ENCODE measurements at places on chromosomes 16 and 17.
A peak's percentile ranks its signal among the peaks of the same experiment; 100 is the strongest.

DNA sequence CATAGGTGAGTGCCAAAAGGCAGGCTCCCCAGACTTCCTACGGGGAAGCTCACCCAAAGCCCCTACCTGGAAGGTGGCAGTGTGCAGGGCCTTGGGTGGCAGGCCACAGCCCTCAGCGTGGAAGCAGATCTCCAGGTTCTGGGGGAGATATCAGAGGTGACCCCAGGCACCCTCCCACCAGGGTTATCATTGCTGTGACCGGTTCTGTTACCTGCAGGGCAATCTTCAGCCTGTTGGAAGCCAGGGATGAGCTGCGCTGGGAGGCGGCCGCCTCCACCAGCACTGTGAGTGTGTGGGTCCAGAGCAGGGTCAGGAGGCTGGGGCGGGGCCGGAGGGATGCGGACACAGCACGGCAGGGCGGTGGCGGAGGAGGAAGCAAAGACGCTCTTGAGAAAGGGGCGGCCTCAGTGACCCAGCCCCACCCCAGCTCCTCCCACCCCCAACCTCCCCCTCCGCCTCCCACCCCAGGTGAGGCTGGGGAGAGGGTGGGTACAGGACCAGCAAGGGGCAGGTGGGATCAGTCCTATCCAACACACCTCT, 13.1 kb downstream of the UNC13D start:
- no peak for DNase-seq

GRCh38 chr16:2364638-2365210, 24.2 kb upstream of the ABCA3 start:
- peak; percentile 38 for DNase-seq

- no peak for DNase-seq
Measured at GRCh38 chr17:19386974-19387920, at the start of gene MFAP4. MFAP4 (minus strand) TSS chr17:19387190; CDS start chr17:19387155, 35 bp downstream.

DNA sequence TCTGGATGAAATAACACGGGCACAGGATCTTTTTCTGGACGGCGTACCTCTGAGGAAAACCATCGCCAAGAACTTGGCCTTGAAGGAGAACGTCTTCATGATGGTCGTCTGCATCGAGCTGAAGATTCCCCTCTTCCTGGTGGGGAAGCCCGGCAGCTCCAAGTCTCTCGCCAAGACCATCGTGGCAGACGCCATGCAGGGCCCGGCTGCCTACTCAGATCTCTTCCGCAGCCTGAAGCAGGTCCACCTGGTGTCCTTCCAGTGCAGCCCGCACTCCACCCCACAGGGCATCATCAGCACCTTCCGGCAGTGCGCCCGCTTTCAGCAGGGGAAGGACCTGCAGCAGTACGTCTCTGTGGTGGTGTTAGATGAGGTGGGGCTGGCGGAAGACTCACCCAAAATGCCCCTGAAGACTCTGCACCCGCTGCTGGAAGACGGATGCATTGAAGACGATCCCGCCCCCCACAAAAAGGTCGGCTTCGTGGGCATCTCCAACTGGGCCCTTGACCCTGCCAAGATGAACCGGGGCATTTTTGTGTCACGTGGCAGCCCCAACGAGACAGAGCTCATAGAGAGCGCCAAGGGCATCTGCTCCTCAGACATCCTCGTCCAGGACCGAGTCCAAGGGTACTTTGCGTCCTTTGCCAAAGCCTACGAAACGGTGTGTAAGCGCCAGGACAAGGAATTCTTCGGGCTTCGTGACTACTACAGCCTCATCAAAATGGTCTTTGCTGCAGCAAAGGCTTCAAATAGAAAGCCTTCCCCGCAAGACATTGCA, 68.3 kb upstream of the ENDOV start:
- no peak for DNase-seq

DNA sequence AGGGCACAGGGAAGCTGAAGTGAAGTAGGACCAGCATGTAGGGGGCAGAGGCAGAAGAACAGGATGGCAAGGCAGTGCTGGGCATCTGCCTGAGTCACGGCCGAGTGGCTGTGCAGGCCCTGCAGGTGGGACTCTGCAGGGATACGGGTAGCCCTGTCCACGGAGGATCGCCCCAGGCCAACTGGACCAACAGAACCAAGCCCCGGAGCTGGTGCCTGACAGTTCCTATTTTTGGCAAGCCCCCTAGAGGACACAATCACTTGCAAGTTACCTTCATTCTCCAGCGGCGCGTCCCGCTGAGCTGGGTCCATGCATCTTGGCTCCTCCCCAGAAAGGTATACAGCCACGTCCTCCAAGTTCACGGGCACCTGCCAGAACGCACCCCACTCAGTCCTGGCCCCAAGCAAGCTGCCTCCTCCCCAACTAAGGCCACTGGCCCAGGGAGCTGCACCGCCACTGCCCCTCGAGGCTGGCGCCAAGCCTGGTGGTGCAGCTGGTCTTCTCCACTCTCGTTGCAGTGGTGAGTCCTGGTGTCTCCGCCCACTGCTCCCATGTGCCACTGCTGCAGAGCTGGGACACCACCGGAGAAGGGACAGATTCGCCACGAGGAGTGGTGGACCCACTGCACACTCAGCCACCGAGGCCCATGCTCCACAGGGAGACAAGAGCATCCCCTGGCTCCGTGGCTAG, 6.6 kb downstream of the ZNF500 start:
- no peak for DNase-seq

DNA sequence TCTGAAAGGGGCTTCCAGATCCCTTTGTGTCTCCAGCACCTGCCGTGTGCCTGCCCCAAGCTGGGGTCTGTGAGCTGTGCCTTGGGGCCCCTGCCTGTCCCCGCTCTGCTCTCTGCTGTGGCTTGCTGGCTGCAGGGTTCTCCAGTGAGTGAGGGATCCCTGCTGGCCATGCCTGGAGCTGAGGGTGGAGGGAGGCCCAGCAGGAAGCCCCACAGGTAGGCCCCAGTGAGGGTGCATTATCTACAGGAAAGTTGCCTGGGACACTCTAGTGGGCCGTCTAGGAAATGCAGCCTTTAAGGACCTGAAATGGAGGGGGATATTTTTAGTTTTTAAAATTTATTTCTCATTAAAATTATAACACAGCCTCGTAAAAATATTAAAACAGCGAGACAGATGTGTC, 50.9 kb downstream of the JPH3 start:
- DNase-seq = no peak

DNA sequence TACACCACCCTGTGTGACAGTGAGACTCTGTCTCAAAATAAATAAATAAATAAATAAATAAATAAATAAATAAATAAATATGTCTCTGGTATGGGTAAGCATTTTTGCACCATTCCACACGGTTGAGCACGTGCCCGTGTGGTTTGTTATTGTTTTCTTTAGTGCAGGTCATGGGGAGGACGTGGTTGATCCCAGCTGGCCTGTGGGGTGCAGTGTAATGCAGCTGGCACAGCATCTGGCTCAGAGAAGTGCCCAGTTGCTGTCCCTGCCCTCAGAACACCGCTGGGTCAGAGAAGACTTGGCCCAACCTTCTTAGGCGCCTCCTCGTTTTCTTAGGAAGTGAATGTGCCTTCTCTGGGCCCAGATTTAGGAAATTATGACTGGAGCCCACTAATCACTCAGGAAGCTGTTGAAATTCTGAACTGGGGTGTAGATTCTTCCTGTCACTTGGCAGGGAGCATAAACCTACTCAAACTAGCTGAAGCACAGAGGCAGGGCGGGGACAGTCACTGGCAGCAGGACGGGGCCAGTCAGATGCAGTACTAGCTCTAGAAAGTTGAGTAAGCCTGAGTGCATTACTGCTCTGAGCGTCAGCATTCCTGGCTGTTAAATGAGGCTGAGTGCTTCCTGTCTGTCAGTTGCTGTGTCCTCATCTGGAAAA, 85.9 kb downstream of the SNX29 start:
- peak; percentile 2 for DNase-seq

- DNase-seq = peak; percentile 4
Measured at GRCh38 chr16:11949527-11949926, 7.7 kb upstream of the NPIPB2 start.

- DNase-seq = no peak
Measured at GRCh38 chr16:17193566-17194100, 277.1 kb downstream of the XYLT1 start.

DNA sequence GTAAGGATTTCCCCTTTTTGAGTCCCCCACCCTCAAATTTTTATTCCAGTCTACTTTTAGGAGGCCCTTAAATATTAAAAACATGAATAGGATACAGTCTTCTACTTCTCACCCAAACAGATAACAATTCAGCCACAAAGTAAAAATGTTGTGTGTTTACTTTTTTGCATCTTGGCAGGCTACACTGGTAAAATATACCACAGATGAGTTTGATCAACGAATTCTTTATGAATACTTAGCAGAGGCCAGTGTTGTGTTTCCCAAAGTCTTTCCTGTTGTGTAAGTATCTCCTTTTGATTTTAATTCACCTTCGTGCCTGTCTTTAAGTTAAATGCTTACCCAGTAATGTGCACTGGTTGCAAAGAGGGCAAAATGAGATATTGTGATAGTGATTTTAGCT, 34.4 kb upstream of the RAB11FIP4 start:
- DNase-seq = no peak

GRCh38 chr17:39800540-39800939, 62.8 kb downstream of the GRB7 start:
- DNase-seq = no peak

All from NCI-H226 (cell line).